ENCODE measurements at places on chromosomes 12 and 14. TPM values are rescaled to one million over a fixed set of nuclear protein-coding genes. Genes with fewer than 3 reads are reported as not detected.

PSMA6 gene
- 213 TPM for total RNA-seq

IQSEC3 gene
- total RNA-seq = 0.13 TPM

PZP gene
- 0.26 TPM for total RNA-seq

ASCL1 gene
- not detected for total RNA-seq

OR4Q2 gene
- not detected for total RNA-seq

VRTN gene
- total RNA-seq = not detected

OSBPL8 gene
- 26.8 TPM for total RNA-seq

TMPRSS12 gene
- not detected for total RNA-seq

STXBP6 gene
- total RNA-seq = 34.5 TPM

CD163L1 gene
- 16.0 TPM for total RNA-seq

DNA sequence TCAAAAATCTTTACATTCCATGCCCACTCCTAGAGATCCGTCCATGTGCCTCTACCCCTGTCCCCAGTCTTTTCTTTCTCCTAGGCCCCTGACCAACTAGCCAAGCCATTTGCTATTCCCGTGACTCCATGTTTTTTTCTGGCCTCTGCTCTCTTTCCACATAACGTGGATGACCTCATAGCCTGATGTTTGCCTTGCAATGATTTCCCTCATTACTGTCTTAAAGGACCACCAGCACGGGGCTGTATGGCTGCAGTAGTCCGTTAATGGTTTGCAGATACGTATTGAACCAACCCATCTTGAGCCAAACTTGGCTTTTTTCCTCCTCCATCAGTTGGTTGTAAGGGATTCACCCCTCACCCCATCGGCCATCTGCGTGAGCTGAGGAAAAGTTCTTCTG lies 226.0 kb downstream of the PCNX1 start:
- DNase-seq = no peak

DNA sequence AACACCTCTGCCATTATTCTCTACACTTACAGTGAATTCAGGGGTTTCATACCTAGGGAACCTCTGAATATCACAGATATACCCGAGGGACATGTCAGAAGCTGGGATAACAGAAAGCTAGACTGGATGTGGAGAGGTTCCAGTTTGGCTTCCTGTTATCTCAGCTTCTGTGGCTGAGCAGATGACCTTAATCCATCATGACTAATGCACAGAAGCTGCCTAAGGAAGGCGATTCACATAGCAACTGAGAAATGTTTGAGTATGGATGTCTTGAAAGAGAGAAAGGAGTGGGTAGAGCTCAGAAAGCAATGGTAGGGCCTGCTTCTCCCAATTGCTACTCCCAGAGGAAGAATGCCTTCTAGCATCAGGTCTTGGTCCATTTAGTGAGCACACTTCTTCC lies 187.6 kb downstream of the RMST start:
- no peak for DNase-seq

- DNase-seq = no peak
Measured at GRCh38 chr14:101254805-101255764, 306.2 kb upstream of the DIO3 start.

DNA sequence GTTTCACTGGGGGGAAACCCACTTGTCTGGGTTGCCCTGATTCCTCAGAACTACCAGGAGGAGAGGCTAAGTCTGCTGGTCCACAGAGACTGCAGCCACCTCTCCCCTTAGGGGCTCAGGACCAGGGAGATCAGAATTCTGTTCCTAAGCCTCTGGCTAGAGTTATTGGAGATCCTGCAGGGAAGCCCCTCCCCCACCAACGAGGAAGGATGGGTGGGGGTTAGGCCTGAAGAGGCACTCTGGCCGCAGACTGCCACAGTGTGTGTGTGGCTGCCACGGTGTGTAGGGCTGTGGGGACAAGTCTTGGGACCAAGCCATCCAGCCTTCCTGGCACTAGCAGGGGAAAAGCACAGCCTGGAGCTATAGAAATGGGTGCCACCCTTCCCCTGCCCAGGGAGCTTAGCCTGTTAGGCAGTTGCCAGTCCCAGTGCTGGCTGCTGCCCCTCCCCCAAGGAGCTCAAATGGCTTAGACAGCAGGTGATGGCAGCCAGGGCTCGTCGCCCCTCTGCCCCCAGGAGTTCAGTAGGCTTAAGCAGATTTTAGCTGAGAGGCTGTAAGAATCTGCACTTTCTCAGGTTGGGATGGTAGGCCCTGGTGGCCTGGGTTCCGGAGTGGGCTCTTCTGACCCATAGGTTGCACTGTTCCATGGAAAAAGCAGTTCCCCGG lies 107.7 kb downstream of the ERGIC2 start:
- no peak for DNase-seq

DNA sequence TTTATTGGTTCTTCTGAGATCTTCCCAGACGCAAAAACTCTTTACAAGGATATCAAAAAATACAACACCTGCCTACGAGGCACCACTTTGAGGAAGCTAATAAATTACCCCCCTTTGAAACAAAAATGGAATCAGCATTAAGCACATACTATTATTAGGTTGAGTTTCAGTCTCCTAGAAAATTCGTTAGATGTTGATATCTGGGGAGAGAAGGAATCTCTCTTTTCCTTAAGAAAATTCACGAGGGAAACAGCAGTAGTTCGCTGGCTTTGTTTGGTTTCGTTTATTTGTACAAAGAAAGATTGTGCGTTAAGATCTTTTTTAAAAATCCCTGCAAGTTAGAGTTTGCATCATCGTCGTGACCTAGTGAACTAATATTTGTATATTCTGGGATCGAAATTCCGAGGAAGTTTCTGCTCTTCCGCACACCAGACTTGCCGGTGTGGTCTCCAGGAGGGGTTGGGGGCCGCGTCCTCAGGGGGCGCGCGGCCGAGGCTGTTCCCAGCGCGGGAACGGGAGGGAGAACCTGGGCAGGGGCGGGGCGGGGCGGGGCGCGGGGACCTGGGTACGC lies 12.1 kb downstream of the NKX2-1 start:
- DNase-seq = no peak

GRCh38 chr12:117322428-117322827 lies 39.0 kb downstream of the NOS1 start:
- no peak for DNase-seq

- DNase-seq = no peak
Measured at GRCh38 chr12:5439371-5439771, 7.5 kb downstream of the NTF3 start.

DNA sequence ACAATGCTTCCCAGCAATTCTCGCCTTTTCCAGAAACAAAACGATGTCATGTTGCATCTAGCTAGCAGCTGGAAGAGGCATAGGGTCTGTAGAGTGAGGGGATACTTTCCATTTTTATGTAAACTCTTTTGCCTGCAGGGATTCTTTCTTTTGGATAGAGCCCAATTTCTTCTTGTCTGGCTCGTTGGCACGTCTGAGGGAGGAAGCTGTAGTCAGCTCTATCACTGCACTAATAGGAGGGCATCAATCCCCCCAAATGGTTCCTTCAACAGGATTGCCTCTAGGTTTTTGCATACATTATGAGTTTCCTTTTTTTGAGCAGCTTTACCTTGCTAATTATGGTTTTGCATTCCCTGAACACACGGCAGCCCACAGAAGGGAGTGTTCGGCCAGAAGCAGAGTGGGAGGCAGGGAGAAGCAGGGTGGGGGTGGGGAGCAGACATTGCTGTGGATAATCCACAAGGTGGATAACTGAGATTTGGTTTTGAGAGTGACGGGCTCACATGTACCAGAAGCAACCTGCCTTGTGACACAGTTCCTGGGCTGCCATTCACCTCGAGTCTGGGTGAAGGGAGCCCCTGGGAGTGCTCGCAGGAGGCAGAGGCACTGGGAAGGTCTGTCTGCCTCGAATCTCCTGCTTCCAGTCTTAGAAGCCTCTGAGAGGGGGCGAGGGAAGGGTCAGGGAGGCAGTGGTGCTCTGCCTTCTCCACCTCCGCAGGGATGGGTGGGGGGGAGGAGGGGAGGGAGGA lies 24.5 kb downstream of the LRTM2 start:
- no peak for DNase-seq

DNA sequence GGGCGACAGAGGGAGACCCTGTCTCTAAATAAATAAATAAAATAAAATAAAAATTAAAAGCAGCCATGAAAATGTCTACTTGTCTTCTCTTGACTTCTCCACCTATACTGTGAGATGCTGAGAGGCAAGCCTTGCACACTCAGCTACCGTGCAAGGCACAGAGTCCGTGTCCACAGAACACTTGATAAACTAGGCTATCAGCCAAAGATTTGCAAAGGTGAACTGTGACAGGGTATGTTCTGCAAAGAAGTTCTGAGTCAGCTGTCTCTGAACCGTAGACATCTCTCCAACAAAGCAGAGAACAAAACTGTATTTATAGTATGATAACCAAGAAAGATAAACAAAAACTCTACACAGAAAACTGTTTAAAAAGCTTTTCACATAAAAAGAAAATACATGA lies 35.5 kb downstream of the STXBP6 start:
- DNase-seq = no peak

GRCh38 chr14:55794655-55795595 lies 214.9 kb downstream of the KTN1 start:
- no peak for DNase-seq

- no peak for DNase-seq
Measured at GRCh38 chr12:89547101-89547500, 21.3 kb upstream of the POC1B start.

DNA sequence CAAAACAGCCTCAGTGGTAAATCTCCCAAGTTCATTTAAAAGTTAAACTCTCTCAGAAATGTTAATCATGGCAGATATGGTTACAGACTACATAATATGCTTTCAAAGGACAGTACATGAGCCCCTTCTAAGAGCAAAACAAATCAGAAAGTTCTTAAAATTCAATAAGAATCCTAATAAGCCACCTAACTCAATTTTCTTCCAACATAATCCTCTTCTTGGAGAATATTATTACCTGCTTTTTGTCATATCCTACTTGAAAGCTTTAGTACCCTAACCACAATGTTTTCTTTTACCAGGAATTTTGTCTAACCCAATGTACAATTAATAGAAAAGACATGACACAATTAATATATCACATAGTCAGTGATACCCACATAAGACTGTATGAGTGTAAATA lies 236.5 kb upstream of the ATP2B1 start:
- no peak for DNase-seq

DNA sequence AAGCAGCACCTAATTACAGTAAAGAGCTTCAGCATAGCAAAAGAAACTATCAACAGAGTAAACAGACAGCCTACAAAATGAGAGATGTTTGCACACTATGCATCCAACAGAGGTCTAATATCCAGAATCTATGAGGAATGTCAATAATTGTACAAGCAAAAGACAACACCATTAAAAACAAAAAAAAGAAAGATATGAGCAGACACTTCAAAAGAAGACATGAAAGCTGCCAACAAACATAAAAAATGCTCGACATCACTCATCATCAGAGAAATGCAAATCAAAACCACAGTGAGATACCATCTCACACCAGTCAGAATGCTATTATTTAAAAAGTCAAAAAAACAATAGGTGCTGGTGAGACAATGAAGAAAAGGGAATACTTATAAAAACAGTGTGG lies 273.1 kb downstream of the TMTC2 start:
- no peak for DNase-seq

DNA sequence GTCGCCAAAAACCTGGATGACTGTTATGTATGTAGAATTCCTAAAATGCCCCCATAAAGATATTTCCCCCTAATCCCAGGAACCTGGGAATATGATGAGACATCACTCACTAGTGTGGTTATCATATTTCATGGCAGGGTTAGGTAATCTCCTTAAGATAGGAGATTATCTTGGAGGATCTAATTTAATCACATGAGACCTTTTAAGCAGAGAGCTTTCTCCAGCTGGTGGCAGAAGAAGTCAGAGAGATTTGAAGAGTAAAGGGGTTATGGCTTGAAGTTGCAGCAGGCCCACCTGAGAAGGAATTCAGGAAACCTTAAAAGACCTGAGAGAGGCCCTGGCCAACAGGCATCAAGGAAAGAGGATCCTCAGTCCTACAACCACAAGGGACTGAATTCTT lies 53.6 kb downstream of the DYRK2 start:
- no peak for DNase-seq

DNA sequence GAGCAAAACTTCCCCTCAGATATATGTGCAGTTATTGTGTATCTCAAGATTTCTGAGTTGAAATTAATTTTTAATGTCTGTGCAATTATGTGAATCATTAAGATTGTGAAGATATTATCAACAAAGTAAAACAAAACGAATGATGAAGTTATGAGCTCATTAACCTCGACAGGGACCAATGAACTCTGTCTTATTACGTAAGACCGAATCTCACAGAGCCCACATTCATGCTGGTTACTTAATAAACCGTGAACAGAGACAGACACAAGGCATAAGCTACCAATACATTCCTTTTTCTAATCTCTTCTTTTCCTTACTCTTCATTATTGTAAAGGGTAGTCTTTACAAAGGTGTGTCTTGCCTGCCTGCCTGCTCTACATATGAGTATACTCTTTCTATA lies 568.7 kb downstream of the RPS29 start:
- DNase-seq = no peak
